ENCODE measurements at places on chromosomes 13 and 19. TPM values are rescaled to one million over a fixed set of nuclear protein-coding genes. Genes with fewer than 3 reads are reported as not detected.

DNA sequence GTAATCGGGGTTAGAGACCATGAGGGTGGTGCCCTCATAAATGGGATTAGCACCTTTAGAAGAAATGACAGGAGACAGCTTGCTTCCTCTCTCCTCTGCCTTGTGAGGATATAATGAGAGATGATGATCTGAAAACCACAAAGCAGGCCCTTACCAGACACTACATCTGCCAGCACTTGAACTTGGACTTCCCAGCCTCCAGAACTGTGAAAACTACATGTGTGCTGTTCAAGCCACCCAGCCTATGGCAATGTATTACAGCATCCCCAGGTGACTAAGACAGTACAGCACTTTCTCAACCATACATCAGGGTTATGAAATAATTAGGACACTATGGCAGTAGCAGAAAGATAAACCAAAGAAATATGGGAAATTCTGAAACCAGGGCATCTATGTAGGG is 7.4 kb downstream of the ZNF564 start:
- DNase-seq, result no peak
- H3K4me1 ChIP-seq, result peaks cover 22% of the 10 kb centered on the region
- no peak overlapping the region for H3K4me3 ChIP-seq
- peaks cover 78% of the 10 kb centered on the region for H3K36me3 ChIP-seq
- H3K27me3 ChIP-seq, result no peaks in the 10 kb centered on the region

GRCh38 chr19:49749771-49750170 is 13.3 kb downstream of the TSKS start:
- H3K27ac ChIP-seq, result no peak overlapping the region
- no peaks in the 10 kb centered on the region for H3K4me1 ChIP-seq
- H3K27me3 ChIP-seq, result no peaks in the 10 kb centered on the region
- no peak for DNase-seq
- peaks cover 6% of the 10 kb centered on the region for H3K36me3 ChIP-seq

The PRSS57 gene
- not detected for total RNA-seq

The BRME1 gene
- 8.0 TPM for total RNA-seq

- no peak for DNase-seq
- no peak overlapping the region for H3K4me3 ChIP-seq
- H3K27me3 ChIP-seq, result no peaks in the 10 kb centered on the region
- H3K4me1 ChIP-seq, result peaks cover 45% of the 10 kb centered on the region
- H3K27ac ChIP-seq, result no peak overlapping the region
These were observed 4.6 kb downstream of the FZR1 start for GRCh38 chr19:3510727-3511126.

The CFAP97D2 gene
- total RNA-seq, result not detected

The ICAM5 gene
- total RNA-seq, result 0.17 TPM

DNA sequence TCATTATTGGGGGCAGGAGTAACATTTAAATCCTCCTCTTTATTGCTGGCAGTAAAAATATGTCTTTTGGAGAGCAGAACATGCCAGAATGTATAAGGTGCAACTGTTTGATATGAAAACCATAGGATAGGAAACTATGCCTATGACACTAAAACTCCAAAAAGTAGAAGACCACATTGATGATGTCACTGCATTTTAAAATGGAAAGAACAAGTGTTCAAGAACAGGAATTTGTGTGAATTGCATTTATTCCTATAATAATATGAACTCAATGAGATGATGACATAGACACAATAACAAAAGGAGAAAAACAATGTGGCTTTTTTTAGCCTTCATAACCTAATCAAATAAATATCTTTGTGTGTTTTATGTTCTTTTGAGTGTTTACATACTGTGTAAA is 3.7 kb upstream of the ZNF225 start:
- H3K27me3 ChIP-seq, result no peaks in the 10 kb centered on the region
- DNase-seq, result no peak
- peaks cover 51% of the 10 kb centered on the region for H3K36me3 ChIP-seq
- no peak overlapping the region for H3K4me3 ChIP-seq
- H3K27ac ChIP-seq, result no peak overlapping the region
- peaks cover 22% of the 10 kb centered on the region for H3K4me1 ChIP-seq

The BEST2 gene
- total RNA-seq, result not detected

- no peaks in the 10 kb centered on the region for H3K27me3 ChIP-seq
- H3K4me3 ChIP-seq, result no peak overlapping the region
These were observed 17.3 kb downstream of the NUFIP1 start for GRCh38 chr13:44971656-44972595.

The TMTC4 gene
- 27.1 TPM for total RNA-seq

- peak within 1 kb of the TSS; percentile 91 for H3K4me3 ChIP-seq
- H3K36me3 ChIP-seq, result peaks cover 12% of the 10 kb centered on the region
- DNase-seq, result peak; percentile 98
- no peaks in the 10 kb centered on the region for H3K27me3 ChIP-seq
- H3K4me1 ChIP-seq, result peaks cover 22% of the 10 kb centered on the region
These were observed at the start of gene ZNF627 for GRCh38 chr19:11597202-11598102. TSS of gene ZNF627 (plus strand) at chr19:11597483. CDS start at chr19:11597628, 145 bp downstream.

All from activated CD4-positive, alpha-beta T cell treated with anti-CD3 and anti-CD28 coated beads, Interleukin-2, amount 10 ng/mL, durations not matched to agents 7 days and 5 days (primary cell).